ENCODE measurements at places on chromosomes 2 and 18.

DNA sequence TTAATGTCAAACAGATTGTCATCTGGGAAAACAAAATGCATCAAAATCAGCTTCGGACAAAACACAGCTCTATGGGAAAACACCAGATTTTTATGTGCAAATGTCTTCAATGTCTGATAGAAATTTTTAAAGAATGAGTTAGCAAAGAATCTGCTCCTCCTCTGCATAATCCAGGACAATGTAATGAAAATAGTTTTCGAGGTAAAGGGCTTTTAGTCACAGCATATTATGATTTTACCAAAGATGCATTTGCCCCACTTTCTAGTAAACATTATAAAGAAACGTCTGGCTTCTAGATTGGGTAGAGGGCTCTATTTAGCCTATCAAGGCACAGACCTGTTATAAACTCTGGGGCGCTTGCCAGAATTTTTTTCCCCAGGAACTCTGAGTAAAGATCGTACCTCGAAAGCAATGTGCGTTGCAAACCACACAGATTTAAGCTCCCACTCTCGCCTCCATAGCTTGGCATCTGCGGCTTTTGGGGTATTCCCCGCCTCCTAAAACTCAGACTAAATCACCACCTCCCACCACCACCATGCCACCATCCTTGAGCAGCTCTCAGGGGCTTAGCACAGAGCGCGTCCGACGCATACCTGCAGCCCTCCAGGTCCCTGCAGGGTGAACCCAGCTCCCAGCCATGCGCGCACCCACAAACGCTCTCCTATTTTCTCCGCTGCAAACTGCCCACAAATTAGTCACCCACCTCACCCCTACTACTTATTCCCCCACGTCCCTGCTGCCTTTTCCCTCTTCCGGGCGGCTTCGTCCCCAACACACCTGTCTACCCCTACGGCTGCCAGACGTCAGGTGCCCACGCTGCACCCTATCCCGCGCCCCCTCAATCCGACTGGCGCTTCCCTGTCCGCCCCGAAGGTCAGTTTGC lies 829 bp downstream of the ACVR1C start:
- peak; percentile 51 for DNase-seq

DNA sequence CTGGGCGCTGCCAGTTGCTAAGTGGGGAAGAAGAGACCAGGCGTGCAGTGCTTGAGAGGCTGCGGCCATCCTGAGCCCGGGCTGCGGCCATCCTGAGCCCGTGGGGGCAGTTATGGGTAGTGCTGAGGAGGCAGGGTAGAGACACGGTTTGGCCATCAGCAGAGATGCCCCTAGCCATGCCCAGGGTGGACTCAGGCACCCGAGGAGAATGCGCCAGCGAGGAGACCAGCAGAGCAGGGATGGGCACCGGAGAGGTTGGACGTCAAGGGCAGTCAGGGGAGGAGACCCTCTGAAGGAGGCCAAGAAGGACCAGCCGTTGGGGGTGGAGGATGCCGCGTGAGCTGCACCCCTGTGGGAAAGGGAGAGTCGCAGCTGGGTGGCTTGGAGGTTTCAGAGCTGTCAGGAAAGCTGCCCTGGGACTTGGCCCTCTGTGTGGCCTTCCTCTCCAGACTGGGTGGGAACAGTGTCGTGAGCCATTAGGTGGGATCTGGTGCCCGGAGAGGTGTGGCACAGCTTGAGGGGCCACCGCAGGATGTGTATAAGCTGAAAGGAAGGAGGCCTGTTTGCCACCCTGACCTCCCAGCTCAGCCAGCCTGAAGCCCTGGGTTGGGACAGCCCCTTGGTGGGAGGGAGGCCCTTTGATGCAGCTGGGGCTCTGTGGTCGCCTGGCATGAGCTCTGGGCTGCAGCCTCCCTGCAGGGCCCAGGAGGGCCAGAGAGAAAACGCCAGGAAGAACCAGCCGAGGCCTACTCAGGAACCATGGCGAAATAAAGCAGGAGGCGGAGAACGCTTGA lies 56.0 kb downstream of the SH3BP4 start:
- no peak for DNase-seq

- DNase-seq, result no peak
Measured at GRCh38 chr2:176385219-176385759, 116.0 kb downstream of the MTX2 start.

DNA sequence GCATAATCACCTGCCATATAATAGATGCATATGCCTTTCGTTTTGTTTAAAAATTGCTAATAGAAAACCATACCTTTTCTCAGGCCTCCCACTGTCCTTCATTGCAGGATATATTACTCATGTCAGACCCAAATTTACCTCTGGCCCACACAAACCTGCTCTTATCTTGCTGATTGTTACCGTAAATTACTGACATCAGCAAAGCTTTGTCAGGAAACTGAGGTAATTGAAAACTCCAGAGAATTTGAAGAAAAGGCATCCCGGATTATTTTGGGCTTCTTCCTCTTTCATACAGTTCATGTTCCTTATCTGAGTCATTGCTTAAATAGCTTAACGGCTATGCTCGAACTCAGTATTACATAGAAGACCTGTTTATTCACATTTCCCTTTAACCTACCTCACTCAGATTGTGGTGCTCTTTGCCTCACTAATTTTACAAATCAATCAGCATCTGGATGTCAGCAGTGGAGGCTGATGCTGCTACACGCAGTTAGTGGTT lies 145.7 kb downstream of the ZEB2 start:
- no peak for DNase-seq

DNA sequence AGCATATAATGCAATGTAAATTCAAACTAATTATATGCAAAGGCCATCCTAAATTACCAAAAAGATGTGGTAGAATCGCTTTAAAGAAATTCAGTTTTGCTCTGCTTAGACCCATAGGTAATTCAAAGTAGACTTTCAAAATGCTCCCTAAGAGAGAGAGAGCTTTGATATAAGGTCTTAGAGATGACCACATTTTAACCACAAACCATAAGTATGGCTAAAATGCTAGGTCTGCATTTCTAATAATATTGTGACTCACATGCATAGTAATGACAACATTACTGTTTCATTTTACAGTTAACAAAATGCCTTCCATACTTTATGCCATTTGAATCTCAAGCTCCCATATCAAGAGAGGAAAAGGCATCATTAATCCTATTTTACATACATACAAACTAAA lies 144.5 kb downstream of the RAD51AP2 start:
- peak; percentile 96 for DNase-seq

- DNase-seq, result no peak
Measured at GRCh38 chr2:224876522-224876921, 160.4 kb upstream of the CCDC195 start.

GRCh38 chr2:99918389-99918788 lies 224.0 kb downstream of the AFF3 start:
- no peak for DNase-seq

DNA sequence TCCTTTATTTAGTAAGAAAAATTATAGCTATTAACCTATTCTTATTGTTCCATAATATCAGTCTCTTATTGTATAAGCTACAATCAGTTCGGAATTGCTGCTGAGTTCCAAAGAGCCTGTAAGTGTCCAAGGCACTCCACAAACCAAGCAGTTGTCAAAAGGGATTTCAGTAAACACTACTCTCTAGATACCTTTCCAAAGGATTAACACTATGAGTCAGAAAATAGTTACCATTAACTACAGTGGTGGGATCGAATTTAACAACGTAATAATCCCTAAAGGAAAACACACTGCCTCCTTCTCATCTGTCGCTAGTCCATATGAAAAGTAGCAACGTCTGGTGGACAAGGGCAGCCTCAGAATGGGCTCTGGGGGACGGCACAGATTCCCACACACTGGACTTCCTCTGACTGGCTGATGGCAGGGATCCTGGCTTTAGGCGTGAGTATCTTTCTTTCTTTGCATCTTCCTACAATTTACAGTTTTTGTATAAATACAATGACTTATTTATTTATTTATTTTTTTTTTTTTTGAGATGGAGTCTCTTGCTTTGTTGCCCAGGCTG lies 8.8 kb downstream of the TGFBRAP1 start:
- no peak for DNase-seq

- DNase-seq, result no peak
Measured at GRCh38 chr2:202140522-202141252, 67.6 kb downstream of the KIAA2012 start.

DNA sequence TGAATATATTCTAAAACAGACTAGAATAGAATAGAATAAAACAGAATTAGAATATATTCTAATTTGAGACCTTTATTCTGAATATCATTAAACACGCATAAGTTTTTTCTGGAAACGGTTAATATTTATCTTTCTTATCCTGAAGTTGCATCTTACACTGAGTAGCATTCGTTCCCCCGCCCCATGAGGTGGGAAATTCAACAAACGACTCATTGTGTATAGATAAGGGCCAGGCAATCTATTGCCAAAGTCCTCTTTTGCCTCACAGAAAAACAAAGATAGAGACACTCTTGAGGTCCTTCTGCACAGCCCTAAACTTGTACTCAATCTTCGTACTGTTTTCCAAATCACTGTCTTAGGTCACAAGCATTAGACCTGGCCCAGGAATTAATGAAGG lies 98.1 kb downstream of the COL6A3 start:
- DNase-seq, result no peak

DNA sequence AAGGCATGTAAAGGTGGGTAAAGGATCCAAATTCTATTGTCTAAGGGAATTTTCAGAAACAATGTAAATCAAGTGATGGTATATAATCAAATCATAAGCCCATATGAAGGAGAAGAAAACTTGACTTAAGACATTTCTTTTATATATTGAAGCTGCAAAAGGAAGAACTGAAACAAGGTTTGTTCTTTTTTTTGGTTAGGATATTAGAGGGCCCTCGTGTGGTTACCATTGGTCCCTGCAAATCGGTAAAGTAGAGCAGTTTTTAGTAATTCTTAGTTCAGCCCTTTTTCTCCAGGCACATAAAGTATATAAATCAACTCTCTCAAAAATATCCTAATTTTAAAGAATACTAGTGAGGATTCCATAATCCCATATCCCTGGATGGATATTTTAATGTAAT lies 105.6 kb upstream of the STK17B start:
- peak; percentile 61 for DNase-seq

GRCh38 chr2:85551698-85552678 lies 9.3 kb downstream of the GGCX start:
- DNase-seq, result peak; percentile 83

- no peak for DNase-seq
Measured at GRCh38 chr18:79479116-79479760, 83.5 kb downstream of the NFATC1 start.

GRCh38 chr2:204104811-204105210 lies 168.2 kb downstream of the ICOS start:
- no peak for DNase-seq

DNA sequence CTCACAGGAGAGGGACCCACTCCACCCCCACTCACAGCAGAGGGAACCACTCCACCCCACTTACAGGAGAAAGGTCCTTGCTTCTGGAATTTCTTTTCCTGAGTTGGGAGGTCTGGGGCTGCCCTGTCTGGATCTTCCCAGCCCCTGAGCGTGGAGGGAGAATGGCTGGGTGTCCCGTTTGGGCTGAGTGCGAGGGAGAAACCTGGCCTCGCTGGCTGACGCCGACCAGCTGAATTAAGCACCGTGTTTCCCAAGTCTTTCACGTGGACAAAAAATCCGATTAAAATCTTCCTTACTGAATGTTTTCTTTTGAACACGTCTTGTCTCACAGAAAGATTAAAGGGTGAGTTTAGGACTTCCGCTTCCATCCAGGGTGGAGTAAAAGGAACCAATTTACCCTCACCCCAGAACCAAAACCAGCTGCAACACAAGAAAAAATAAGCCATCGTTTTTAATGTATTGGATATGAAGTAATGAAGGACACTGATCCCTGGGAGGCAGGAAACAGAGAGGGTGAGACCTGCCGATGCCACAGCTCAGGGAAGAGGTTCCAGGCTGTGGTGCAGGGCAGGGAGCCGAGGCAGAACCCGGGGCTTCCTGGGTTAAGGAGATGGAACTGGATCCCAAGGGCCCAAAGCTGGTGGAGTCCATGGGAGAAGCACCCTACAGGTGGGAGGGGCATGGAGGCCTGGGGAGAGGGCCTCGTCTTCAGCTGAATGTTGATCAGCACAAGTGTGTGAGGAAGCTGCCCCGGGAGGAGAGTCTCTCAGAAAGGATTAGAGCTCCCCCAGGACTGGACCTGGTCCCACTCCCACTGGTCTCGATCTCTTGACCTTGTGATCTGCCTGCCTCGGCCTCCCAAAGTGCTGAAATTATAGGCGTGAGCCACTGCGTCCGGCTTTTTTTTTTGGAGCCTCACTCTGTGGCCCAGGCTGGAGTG lies 60.3 kb downstream of the RTP5 start:
- DNase-seq, result no peak

GRCh38 chr2:197256547-197257170 lies 53.9 kb downstream of the ANKRD44 start:
- DNase-seq, result no peak
